AG08396 (cell line): ENCODE measurements at places on chromosomes 6 and 20.
A peak's percentile ranks its signal among the peaks of the same experiment; 100 is the strongest.

- DNase-seq, result no peak
Measured at GRCh38 chr6:64860203-64860602, 846.8 kb downstream of the EYS start.

GRCh38 chr20:48832405-48832730, 4.6 kb upstream of the PREX1 start:
- DNase-seq, result no peak

- DNase-seq, result peak; percentile 82
Measured at GRCh38 chr6:134826889-134827737, 122.8 kb downstream of the ALDH8A1 start.

GRCh38 chr6:161367472-161367871, 93.6 kb upstream of the AGPAT4 start:
- DNase-seq, result no peak

- DNase-seq, result peak; percentile 18
Measured at GRCh38 chr6:113719545-113719944, 137.6 kb upstream of the MARCKS start.

GRCh38 chr6:142374965-142375733, 73.3 kb downstream of the ADGRG6 start:
- DNase-seq, result peak; percentile 15

GRCh38 chr20:48856130-48856529, 28.3 kb upstream of the PREX1 start:
- DNase-seq, result no peak

DNA sequence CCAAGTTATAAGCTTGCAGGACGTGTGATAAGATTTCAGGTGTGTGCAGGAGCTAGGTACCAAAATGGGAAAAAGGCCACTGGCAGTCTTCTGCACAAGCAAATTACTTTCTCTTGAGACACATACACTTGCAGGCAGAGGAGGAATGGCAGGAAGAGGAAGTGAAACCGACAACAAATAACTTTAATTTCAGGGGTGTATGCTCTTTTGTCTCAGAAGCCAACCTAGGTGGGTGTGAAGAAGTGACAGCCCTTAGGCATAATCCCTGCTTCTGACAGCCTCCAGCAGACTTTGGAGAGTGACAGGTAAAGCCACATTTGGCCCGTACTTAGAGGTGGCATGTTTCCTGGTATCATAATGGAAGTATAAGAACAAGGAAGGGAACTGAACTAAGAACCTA, 118.8 kb upstream of the TRAF3IP2 start:
- no peak for DNase-seq

- peak; percentile 63 for DNase-seq
Measured at GRCh38 chr6:169035385-169036240, 218.0 kb downstream of the THBS2 start.

- no peak for DNase-seq
Measured at GRCh38 chr20:34084227-34084923, 27.7 kb downstream of the EIF2S2 start.

DNA sequence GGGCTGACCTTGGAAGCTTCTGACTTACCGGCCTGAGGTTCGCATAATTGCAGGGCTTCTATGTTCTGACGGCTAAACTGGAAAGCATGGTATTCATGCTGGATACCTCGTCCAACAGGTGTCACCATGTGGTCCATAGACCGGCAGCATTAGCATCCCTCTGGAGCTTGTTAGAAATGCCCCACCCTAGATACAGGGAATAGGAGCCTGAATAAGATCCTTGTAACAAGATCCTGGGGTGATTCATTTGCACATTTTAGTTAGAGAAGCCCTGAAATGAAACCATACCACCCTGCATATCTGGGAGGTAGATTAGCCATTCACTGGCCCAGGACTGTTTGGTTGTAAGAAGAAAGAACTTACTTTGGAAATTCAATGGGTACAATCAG, 77.7 kb downstream of the TMEM170B start:
- no peak for DNase-seq

GRCh38 chr6:2028457-2029038, 216.9 kb downstream of the GMDS start:
- no peak for DNase-seq

- no peak for DNase-seq
Measured at GRCh38 chr6:34478796-34479195, 12.9 kb downstream of the PACSIN1 start.

- peak; percentile 96 for DNase-seq
Measured at GRCh38 chr6:138692058-138692977, 81.3 kb upstream of the CCDC28A start.

- DNase-seq, result no peak
Measured at GRCh38 chr20:2825761-2826160, 9.6 kb downstream of the TMEM239 start.

GRCh38 chr20:11041396-11041795, 367.6 kb upstream of the JAG1 start:
- no peak for DNase-seq

GRCh38 chr6:7126754-7127153, 19.0 kb downstream of the RREB1 start:
- no peak for DNase-seq

DNA sequence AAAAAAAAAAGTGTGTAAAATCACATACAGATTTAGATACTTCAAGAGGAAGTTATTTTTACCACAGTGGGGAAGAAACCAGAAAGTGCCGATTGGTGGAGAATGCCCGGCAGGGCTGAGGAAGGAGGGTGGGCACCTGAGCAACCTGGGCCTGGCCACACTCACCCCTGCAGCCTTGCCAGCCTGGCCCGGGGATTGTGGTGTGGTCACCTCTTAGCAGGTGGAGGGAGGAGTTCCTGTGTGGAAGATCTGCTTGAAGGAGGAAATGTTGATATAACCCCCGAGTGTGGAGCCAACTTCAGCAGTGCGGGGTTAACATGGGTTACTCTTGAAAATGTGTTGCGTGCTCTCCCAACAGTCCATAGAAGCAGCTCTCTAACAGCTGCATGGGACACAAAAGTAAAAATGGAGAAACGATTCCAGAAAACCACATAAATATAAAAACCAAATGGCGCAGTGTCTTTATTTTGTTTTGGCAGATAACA, 14.7 kb downstream of the UST start:
- no peak for DNase-seq

DNA sequence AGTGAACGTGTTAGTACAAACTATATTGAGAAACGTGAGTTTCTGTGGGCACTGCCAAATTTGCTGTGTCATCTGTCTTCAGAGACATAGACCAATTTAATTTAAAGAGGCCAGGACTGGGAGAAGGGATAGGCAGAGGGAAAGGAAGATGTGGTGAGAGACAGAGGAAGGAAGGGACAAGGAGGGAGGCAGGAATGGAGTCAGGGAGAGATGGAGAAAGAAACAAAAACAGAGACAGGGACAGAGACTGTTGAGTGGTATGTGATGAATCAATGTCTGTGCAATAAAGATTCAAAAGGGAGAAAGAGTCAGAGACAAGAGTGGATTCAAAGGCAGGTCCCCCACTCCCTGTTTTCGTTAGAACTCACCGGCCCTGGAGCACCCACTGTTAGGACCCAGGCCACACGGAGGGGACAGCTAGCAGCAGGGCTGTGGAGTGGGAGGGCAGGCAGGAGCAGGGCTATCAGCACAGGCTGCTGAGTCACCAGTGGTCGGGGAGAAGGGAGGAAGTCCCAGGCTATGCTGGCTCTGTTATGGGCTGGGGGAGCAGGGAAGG, 51.6 kb upstream of the CHD6 start:
- no peak for DNase-seq

DNA sequence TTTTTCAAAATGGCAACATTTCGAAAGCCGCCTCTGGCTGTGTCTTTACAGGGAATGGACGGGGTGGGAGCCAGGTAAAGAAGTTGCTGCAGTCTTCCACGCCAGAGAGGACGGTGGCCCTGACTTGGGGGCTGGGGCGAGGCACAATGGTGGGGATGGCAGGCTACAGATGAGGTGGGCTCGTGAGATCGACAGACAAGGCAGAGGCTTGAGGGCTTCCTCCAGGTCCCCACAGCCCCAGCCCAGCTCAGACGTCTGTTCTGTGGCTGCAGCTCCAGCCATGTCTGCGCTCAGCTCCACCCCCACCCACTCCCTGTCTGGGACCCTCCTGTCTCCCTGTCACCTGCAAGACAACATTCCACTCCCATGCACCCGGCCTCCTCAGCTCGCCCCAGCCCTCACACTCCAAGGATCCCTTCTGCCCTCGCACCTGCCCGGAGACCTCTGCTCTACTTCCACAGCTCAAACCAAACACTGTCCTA, 7.4 kb upstream of the C20orf144 start:
- no peak for DNase-seq

GRCh38 chr20:63942969-63943807, 13.0 kb downstream of the UCKL1 start:
- no peak for DNase-seq

- DNase-seq, result no peak
Measured at GRCh38 chr6:89184344-89184743, 32.8 kb downstream of the GABRR1 start.

DNA sequence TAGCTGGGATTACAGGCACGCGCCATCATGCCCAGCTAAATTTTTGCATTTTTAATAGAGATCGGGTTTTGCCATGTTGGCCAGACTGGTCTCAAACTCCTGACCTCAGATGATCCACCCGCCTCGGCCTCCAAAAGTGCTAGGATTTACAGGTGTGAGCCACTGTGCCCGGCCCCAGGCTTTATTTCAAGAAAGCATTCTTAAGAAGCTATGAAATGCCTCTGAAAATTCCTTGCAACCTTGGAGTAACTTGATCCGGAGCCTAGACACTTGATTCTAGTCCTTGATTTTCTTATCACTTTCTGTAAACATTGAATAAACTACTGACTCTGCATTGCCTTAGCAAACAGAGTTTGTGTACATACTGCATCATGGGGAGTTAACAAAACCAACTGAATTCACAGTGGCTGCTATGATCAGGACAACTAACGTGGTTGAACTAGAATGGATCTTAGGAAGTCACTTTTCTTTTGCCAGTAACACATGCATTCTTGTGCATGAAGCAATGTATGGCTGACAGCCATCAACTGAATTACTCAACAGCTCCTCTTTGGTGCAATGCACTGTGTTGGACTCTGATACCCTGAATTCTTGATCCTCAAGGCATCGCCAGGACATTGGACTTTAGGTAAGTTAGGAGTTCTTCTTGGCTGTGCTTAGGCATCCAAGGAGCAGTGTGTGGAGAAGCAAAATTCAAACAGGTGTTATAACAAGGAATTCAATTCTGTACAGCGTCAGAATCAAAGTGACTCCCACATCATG, 102.8 kb upstream of the TMEM170B start:
- peak; percentile 58 for DNase-seq

GRCh38 chr6:150777736-150778135, 87.8 kb upstream of the MTHFD1L start:
- DNase-seq, result no peak

- peak; percentile 68 for DNase-seq
Measured at GRCh38 chr6:40936818-40937251, 102.2 kb downstream of the UNC5CL start.

DNA sequence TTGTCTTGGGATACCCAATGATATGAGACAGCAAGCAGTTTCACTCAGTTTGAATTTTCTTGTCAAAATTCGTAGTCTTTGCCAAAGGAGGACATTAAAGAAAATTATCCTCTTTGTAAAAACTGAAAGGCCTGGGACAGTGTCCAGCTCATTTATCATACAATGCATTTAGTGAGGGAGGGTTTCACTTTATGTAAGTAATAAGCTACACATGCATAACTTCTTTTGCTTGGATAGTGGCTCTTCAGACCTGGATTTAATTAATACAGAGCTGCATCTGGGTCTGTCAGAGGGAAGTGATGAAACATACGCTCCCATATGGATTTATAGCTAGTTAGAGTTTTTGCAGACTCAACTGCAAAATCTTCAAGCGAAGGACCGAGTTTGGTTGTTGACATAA, 175.6 kb downstream of the PHACTR1 start:
- no peak for DNase-seq
